SK-N-DZ (cell line): ENCODE measurements at places on chromosomes 1 and 21.

DNA sequence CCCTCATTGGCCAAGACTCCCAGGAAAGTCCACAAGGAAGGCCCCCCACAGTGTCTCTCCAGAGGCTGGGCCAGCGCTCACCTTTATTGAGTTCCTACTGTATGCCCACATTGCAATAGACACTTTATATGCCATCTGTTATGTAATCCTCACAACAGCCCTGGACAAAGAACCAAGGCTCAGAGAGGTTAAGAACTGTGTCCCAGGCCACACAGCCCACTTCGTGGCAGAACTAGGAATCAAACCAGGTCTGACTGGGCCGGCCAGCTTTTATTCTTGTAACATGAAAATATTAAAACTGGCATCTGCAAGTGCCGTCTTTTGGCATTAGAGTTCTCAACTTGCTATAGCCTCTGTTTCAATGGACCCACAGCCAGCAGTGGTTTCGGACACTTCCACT is 4.5 kb downstream of the CTRC start:
- no peak for DNase-seq

- no peak for DNase-seq
Observed at GRCh38 chr21:29217818-29218291, 80.9 kb upstream of the BACH1 start.

DNA sequence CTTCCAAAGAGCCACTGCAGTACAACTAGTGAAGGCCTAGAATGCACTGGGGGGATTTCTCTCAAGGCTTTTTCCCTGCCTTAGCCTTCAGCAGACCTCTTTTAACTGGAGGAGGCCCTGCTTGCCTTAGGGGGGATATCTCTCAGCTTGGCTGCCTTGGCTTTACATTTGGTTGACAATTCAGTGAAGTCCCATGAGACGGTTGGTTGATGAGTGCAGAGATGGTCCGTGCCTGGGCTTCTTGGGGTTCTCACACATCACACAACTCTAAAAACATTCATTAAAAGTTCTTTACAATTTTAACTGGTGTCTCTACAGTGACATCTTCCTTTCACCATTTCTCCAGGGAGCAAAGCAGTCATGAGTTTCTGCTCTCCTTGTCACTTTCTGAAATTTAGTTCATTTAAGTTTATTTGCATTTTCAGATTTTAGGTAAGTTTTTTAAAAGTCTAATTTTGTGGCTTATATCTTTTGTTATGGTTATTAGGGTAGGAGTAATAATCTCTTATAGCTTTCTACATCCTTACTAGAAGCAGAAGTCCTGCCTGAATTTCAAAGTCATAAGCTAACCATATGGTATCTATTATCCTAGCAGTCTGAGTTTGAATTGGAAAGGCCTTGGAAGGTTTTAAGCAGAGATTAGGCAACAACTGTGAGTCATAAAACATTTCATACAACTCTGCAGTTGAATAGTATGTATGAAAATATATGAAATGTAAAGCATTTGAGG is 487.6 kb downstream of the DPYD start:
- DNase-seq: no peak

- DNase-seq: no peak
Observed at GRCh38 chr21:42040411-42041180, 30.4 kb upstream of the ZBTB21 start.

GRCh38 chr21:40255518-40256444 is 388.5 kb downstream of the PCP4 start:
- DNase-seq: no peak

GRCh38 chr21:14545906-14546480 is at the start of gene SAMSN1:
Gene SAMSN1 (minus strand): TSS chr21:14546315. CDS start chr21:14546261, 54 bp downstream.
- peak; percentile 21 for DNase-seq

DNA sequence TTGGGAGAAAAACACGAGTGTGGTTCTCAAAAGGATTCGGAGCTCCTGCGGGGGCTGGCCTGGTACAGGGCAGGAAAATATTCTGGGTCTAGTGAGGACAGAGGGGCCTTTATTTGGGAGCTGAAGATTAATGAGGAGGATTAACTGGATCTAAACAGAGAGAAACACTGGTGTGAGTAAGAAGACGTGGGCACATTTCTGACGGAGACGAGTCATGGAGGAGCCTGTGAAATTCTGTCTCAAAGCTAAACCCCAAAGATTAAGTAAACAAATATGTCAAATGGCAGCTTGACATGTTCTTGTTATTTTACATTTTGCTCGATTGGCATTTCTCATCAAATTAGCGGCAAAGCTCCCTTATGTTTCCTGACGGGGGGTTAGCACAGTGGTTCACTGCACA is 12.8 kb downstream of the PROK1 start:
- DNase-seq: no peak

DNA sequence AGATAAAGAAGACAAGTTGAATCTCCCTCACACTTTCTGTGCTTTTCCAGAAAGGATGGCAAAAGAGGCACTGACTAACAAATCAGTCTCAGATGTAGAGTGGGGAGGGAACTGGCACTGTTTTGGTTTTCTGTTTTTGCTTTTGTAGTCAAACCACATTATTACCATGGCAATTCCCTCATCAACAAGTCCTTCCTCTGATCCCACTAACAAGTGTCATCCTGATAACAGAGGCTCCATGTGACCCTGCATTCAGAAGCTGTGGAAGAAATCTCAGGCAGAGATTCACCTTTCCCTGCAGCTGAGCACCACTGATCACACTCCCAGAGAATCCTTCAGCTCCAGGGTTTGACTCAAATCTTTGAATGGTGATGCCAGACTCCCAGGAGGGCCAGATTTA is 203.4 kb downstream of the TNR start:
- no peak for DNase-seq

GRCh38 chr1:147753081-147753480 is 7.3 kb downstream of the GJA5 start:
- no peak for DNase-seq

DNA sequence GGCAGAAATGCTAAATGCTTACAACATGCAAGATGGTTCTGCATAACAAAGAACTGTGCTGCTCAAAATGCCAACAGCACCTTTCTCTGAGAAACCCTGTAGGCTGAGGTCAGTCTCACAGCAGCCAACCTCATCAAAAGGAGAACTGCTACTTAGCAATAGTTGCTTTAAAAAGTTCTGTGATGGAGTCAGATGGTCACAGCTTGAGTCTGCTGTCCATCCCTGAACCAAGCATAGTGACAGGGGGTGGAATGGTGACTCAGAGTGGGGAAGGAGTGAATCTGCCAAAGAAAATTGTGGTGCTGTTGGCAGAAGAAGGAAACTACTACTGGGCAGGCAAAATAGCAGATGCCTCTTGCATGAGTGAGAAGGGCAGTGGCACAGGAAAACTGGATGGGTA is 106.0 kb upstream of the FAM78B start:
- no peak for DNase-seq

DNA sequence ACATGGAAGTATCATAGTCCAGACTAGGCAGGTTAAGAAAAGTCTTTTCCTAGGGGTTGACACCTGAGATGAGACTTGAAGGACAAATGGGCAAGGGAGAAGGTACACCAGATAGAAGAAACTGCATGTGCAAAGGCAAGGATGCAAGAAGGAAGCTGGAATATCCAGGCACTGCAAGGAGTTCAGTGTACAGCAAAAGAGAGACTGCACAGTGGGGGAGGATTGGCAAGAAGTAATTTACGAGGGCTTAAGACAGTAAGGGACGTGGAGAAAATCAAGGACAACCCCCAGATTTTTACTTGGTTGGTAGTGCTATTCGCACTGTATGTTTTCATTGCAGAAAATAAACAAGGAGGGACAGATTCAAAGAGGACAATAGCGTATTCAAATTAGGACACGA is 58.5 kb downstream of the DNM3 start:
- DNase-seq: no peak

GRCh38 chr1:31823780-31824179 is 8.0 kb upstream of the SPOCD1 start:
- no peak for DNase-seq

GRCh38 chr1:180114396-180114945 is 40.2 kb upstream of the QSOX1 start:
- no peak for DNase-seq

DNA sequence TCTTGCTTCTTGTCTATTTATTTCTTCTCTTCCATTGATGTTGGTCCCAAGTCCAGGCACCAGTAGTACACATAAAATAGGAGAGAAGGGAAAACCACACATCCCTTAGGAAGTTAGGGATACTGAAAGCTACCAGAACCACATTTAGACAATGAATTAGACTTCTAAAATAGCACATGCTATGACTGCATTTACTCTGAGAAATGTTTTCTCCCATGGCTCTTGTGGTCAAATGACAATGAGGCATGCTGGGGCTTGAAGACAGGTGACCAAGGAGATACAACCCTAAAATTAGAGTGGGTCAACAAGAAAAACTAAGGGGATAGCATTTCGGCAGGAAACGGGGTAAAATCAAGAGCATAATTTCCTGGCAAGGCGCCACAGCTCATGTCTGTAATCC is 17.1 kb downstream of the MTOR start:
- DNase-seq: no peak

DNA sequence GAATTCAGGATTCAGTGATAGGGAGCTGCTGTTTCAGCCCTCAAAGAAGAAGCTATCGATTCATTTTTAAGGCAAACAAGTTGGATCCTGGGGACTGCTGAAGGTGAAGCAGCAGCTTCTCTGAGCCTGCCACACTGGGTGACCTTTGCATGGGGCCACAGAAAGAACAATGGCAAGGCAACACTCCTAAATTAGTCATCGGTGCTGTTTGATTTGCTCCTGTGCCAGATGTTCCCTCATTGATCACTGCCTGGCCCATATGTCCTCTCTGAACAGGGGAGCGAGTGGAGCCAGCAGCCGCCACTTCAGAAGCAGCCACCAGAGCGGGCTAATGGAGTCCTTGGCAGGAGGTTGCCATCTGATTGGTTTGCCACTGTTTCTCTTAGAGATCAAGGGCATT is 391.5 kb downstream of the NTNG1 start:
- no peak for DNase-seq

- DNase-seq: no peak
Observed at GRCh38 chr1:70916034-70916427, 131.6 kb downstream of the PTGER3 start.

DNA sequence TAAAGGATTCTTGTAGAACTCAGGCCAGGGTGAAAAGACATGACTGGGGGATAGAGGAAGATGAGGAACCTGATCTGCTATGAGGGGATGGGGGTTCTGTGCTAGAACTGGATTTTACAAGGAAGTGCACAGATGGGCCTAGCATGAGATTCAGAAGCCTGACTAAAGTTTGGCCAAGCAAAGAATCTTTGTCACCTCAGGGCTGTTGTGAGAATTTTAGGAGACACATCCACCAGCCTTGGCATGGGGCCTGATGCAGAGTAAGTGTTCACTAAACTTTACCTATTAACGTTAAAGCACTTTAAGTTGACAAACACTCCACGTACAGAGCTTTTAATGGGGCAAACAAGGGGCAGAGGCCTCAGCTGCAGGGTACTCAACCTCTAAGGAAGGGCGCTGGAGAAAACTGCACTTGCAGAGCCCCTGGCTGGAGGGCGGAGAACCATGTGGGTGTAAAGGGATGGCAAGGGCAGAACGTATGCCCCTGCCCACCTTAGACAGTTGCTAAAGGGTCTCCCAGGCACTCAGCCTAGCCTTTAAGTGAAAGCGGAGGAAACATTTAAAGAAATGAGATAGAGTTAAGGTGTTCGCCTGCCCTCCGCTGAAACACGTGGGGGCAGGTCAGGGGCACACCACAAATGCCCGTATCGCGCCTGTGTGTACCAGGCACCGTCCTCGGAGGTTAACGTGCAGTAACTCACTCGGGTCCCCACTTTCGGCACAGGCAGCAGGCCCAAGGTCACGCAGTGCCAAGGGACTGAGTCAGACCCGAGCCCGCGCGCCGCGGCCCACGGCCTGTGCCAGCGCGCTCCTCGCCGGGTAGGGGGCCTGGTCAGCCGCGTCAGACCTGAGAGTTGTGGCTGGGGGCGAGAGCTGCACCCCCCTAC is 990 bp upstream of the MRPS6 start:
- no peak for DNase-seq

GRCh38 chr1:61080413-61081143 is 1.8 kb upstream of the NFIA start:
- DNase-seq: no peak

- no peak for DNase-seq
Observed at GRCh38 chr21:40166291-40166843, 299.1 kb downstream of the PCP4 start.

- DNase-seq: no peak
Observed at GRCh38 chr1:24009406-24009805, 29.3 kb upstream of the SRSF10 start.

DNA sequence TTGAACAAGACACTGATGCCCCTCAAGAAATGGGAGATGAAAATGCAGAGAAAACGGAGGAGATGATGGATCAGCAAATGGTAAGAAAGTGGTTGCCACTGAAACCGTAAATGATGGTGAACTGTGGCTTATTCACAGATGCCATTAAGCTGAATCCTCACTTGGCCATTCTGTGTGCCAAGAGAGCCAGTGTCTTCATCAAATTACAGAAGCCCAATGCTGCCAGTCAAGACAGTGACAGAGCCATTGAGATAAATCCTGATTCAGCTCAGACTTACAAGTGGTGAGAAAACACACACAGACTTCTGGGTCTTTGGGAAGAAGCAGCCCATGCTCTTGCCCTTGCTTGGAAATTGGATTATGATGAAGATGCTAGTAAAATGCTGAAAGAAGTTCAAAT is 52.5 kb downstream of the NBPF6 start:
- DNase-seq: no peak

- no peak for DNase-seq
Observed at GRCh38 chr1:77405186-77405585, 123.4 kb downstream of the AK5 start.

- DNase-seq: peak; percentile 83
Observed at GRCh38 chr1:83999316-83999819, 436 bp upstream of the TTLL7 start.

DNA sequence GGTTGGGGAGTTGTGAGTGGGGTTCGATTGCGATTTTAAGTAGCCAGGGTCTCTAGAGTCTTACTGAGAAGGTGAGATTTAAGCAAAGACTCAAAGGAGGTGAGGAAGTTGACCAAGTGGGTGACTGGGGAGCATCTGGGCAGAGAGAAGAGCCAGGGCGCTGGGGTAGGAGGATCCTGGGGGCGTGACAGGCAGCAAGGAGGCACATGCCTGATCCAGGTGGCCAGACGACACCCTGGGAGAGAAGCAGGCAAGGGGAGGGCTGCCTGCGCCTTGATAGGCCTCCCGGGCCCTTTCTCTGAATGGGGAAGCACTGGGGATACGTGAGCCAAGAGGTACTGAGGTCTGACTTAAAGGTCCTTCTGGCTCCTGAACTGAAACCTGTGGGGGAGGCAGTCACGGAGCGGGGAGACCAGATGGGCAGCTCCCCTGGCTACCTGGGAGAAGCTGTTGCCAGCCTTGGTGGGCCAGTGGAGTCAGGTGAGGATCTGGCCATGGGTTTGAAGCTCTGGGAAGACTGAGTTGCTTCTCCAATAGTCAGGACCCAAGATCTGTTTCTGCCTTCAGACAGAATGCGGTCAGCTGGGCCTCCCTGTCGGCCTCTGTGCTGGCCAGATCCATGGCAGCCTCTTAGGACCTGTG is 5.4 kb downstream of the ZBTB48 start:
- no peak for DNase-seq

- DNase-seq: no peak
Observed at GRCh38 chr1:87167157-87167789, 161.4 kb upstream of the LMO4 start.

- no peak for DNase-seq
Observed at GRCh38 chr1:29827237-29827750, 591.0 kb downstream of the PTPRU start.

GRCh38 chr1:14549897-14550620 is 48.4 kb upstream of the KAZN start:
- no peak for DNase-seq
